ENCODE measurements at places on chromosomes 6 and 20.

DNA sequence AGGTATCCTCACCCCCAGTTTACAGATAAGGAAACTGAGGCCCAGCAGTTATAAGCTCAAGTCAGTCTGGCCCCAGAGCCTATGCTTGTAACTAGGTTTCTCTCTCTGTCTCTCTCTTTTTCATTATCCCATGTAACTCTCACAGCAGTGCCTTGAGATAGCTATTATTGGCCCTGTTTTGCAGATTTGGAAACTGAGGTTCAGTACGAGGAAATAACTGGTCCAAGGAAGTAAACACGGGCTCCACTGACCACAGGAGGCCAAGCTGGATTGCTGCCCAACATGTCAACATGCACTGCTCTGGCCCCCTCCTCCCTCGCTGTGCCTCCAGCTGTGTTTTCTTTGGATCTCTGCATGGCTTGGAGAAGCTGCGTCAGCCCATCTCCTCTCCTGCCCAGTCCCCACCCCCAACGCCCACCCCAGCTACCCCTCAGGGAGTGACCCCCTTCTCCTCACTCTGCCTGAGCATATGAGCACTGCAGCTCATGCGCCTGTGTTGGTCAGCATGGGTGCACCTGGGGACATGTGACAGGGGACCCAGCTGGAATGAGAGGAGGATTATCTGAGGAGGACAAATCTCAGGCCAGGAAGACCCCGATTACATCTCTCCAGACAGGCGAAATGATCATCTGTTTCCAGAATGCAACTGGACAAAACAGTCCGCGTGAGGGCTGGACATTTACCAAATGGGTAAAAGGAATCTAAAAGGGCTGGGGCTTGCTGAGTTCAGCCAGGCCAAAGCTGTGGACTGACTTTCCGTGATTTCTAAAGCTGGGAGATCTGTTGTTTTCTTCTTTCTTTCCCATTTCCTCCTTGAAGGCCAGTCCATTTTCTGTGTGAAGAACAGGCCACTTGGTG lies 7.8 kb upstream of the PLTP start:
- no peak for DNase-seq

- DNase-seq, result no peak
Measured at GRCh38 chr6:10945845-10946244, 59.0 kb downstream of the SYCP2L start.

DNA sequence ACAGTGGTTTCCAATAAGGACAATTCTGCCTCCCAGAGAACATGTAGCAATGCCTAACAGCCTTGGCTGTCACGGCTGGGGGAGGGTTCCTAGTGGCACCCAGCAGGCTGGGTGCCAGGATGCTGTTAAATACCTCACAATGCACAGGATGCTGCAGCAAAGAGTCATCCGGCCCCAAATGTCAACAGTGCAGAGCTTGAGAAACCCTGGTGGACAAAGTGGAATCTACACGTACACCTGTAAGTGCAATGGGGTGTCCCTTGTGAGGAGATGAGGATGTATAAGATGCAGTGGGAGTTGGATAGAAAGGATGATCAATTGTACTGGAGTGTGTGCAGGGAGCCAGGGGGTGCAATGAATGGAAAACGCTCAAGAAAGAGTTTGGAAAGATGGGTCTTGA lies 142.4 kb downstream of the FNDC1 start:
- DNase-seq, result no peak

DNA sequence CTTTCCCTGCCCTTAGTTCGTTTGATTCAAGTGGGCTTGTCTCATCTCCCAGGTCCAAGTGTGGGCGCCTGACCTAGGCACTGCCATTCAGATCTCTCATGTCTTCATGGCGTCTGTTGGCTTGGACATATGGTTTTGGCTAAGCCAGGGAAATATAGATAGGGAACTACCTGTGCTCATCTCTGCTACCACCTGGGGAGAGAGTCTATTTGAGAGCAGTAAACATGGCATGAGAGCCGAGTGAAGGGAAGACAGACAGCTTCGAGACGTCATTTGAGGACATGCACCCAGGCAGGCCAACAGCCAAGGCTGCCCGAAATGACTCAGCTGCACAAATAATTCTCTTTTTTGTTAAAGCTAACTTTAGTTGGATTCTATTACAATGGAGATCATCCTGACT lies 370.7 kb upstream of the AGPAT4 start:
- DNase-seq, result no peak

DNA sequence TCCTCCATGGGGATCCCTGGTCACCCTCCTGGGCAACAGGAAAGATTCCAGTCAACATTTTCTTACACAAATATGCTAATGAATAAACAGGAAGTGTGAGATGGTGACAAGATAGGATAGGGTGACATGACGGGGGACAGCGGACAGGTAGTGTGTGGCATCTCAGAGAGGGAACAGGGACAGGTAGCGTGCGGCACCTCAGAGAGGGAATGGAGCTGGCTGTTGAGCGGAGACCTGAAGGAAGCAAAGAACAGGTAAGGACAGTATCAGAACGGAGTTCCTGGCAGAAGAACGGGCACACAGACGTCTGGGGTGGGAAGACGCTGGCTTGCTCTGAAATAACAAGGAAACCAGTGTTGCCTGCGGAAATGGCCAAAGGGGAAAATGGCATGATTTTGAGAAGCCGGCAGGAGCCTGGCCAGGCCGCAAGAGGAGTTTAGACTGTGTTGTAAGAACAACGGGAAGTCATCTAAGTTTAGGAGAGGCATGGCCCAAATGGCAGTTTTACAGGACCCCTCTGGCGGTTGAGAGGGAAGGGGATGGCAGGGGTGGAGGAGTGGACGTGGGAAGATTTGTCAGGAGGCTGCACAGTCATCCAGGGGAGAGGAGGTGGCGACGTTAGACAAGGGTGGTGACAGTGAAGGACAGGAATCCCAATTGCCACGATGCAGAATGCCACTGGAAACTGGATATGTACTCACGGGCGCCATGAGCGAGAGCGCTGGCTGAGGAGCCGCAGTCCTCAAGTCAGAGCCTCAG lies 111.6 kb downstream of the JPH2 start:
- DNase-seq, result no peak

DNA sequence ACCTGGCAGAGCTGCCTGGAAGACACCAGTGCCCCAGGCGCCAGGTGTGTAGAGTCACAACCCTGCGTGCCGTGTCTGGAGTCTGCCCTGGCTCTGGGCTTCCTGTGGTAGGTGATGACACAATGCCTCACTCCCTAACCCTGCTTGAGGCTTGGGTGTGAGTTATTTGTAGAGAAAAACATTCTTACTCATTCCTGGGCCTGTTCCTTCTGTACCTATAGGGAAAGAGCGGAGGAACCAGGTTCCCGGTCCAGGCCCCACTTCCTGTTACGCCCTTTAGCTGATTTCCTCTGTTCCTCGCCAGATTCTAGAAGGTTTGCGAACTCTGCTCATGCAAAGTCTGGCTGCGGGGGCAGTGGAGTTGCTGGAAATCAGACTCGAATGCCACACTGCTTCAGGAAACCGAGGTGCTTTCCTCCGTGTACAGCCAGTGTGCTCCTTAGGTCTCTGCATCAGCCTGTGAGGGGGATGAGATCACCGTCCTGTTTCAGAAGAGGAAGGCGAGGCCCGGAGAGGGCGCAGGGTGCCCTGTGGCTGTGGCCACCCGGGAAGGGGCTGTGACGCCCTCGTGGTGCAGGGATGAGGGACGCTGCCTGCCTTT lies 67.1 kb upstream of the DUSP22 start:
- no peak for DNase-seq

- no peak for DNase-seq
Measured at GRCh38 chr6:3152689-3153088, 4.7 kb downstream of the TUBB2A start.

DNA sequence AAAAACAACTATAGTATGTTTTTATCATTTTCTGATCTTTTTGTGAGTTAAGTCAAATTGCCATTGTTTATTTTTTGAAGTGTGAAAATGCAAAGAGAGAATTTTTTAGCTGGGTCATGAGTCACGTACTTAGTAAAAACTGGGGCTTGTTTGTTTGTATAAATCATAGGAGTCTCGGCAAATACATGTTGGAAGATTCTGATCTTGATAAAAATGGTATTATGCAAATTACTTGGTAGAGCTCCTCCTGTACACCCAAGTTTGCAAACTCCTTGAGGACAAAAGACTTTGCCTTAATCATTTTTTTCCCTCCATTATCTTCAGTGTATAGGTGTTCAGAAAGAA lies 25.8 kb downstream of the TBPL1 start:
- DNase-seq, result no peak

DNA sequence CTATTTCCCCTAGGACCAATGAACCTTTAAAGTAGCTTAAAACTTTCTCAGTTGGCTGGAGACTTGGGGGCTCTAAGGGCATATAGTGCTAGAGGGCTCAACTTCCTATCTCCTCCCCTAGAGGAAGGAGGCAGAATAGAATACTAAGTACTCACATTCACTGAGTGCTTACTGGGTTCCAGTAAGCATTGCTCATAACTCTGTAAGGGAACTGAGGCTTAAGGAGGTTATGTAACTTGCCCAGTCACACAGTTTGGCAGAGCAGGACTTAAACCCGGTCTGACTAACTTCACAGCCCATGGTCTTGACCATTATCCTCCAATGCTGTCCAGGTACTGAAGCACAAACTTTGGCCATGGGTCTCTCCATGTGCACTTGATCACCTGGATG lies 12.5 kb downstream of the SESN1 start:
- no peak for DNase-seq

DNA sequence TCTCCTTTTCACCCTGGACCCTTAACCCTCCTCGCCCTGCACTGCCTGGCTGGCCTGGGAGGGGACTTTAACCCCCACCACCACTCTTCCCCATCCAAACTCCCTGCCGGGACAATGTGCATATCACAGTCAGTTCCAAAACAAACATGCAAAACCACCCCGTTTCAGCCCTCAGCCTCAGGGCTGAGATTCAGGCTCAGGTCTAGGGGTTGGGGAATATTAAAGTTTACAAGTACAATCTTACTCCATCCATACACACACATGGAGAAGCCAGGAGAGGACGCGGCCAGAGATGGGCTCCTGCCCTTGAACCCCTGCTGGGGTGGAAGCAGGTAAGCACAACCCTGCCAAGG lies 534 bp downstream of the KIAA1755 start:
- no peak for DNase-seq

GRCh38 chr6:98041921-98042320 lies 758.9 kb upstream of the MMS22L start:
- DNase-seq, result no peak

DNA sequence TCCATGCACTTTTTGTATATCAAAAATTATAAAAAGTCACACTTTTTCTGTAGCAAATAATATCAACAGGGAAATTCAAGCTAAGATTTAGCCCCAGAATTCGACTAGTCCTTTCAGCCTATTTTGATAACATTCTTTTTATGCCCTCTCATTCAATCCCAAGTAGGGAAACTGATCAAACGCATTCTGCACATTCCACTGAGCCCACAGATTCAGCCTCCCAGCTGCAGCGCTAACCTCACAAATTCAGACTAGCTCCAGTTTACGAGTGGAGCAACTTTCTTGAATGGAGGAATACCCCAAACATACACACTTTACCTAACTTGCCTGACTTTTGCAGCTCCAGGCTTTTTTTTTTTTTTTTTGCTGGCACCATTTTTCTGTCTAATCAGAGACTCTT lies 70.3 kb upstream of the HEY2 start:
- no peak for DNase-seq

DNA sequence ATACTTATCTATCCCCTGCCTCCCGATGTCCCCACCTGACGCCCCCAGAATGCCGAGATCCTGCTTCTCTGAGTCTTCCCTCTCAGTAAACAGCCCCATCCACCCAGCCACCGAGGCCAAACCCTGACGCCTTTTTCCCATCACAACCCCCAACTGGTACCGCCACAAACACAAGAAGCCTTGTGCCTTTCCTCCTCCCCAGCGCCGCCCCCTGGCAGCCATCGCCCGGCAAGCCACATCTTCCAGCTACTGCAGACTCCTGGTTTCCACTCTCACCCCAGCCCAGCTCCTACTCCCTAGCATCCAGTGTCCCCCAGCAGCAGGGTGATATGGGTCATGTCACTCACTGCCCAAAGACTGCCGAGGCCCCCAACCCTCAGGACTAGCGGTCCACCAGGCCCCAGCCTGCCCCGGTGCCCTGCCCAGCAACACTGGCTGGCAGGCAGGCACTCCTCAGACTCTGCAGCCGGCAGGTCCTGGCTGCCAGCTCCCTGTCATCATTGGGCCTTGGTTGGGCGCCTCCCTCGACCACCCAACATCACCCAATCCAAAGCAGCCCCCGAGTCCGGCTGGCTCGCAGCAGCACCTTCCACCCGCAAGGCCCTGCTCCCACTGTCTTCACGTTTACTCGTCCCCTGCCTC lies 11.2 kb downstream of the TCFL5 start:
- no peak for DNase-seq

DNA sequence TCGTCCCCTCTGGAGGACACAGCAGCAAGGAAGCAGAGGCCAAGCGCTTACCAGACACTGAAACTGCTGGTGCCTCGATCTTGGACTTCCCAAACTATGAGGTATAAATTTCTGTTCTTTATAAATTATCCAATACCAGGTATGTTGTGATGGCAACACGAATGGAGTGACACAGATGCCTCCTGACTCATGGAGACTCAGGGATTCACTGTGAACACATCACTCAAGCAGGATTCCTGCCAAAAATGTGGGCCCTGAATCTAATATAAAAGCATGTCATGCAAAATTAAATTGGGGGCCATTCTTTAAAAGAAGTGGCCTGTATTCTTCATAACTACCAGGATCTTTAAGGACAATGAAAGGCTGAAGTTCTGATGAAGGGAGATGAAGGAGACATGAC lies 52.5 kb upstream of the SLC22A23 start:
- DNase-seq, result no peak

- no peak for DNase-seq
Measured at GRCh38 chr6:89597372-89597771, 41.2 kb downstream of the LYRM2 start.

- no peak for DNase-seq
Measured at GRCh38 chr6:155223646-155224451, 40.0 kb upstream of the CLDN20 start.

DNA sequence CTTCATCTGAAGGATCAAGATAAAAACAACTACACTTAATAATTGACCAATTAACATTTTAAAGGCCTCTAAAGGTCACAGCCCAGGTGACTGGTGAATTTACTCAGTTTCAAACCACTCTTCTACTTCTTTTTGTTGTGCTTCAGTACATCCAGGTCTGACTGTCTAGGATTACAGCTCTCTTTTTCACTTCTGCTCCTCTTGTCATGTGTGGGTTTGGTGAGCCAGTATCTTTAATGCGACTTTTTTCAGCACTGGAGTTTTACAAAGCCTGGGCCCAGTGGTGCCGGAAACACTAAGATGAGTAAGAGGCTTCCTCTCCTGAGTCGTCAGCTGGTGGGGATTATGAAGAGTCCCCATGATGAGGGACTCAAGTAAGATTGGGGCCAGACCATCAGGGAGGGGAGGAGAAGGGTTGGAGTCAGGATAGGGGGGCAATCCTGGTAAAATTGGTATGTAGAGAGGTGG lies 27.0 kb downstream of the HECA start:
- DNase-seq, result peak; percentile 55

GRCh38 chr6:1797801-1798200 lies 188.1 kb downstream of the FOXC1 start:
- DNase-seq, result no peak
